ENCODE measurements at places on chromosomes 2 and 18.

DNA sequence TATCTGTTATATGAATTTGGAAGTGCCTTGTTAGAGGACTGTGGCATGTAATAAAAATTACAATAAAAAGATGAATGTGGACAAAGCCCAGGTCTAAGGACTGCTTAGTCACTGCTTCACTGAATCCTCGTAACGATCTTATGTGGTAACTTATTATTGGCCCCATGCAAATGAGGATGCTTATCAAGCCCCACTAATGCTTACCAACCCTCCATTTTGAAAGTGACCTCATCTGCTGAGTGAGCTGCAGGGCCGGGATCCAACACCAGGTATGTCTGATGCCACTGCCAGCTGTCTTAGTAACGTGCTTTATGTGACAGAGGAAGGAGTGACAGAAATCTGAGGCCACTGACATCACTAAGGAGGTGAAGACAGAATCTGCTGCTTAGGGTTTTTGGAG is 65.3 kb upstream of the CCDC85A start:
- DNase-seq = no peak

- no peak for DNase-seq
Measured at GRCh38 chr2:111656894-111657293, 227.1 kb downstream of the ANAPC1 start.

- no peak for DNase-seq
Measured at GRCh38 chr2:38156436-38156835, 80.5 kb upstream of the CYP1B1 start.

DNA sequence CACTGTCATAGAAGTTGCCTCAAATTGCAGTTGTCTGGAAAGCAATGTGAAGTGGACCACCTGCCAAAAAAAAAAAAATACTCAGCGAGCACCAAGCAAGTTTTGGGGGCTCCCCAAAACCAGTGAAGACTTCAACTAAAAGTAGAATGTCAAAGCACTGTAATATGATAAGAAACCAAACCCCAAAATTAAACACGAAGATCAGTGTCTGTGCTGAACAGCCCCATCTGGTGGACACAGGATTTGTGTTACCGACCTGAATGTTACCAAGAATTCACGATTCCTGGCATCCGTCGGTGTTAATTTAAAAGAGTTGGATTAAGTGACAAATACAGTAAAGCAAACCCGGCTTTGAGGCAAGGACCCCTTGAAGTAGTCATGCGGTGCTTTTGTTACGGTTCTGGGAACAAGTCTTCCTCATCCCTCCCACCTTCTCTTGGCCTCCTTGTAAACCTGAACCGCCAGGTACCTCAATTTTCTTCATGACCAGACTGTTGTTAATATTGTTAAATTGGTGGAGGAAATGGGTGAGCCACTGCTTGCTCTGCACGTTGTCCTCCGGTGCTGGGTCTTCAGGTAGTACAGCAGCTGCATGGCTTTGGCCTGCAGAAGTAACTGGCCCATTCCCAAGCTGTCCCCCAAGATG is 31.3 kb upstream of the SSB start:
- DNase-seq = peak; percentile 66

DNA sequence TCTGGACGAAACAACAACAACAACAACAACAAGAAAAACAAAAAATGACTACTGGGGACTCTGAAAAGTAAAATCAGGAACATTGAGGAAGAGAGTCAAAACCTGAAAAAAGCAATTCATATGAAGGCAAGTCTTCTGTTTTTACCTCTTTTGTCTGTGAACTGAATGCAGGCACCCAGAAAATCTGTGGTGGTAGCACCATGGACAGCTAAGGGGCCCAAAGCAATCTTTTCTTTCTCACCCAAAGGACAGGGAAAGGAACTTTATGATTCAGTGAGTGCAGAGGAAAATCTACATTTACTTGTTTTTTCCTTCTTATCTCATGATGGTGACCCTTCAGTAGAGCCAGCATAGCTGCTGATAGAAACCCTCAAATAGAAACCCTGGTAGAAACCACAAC is 10.4 kb downstream of the ALK start:
- no peak for DNase-seq

DNA sequence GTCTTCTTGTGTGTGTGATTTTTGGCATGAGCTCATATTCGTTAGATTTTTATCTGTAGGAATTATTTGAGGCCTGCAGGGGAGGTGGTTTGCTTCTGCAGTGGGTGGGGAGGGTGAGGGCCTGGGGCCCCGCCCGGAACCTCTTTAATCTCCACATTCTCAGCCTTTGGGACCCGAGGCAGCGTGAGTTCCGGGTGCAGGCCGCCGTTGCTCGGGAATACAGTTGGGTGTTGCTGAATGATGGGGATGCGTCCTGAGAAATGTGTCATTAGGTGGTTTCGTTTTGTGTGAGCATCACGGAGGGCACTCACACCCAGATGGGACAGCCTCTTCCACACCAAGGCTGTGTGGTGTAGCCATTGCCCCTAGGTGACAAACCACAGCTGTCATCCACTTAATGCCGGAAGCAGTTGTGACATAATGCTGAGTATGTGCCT is 13.7 kb upstream of the GAL3ST2 start:
- peak; percentile 95 for DNase-seq

DNA sequence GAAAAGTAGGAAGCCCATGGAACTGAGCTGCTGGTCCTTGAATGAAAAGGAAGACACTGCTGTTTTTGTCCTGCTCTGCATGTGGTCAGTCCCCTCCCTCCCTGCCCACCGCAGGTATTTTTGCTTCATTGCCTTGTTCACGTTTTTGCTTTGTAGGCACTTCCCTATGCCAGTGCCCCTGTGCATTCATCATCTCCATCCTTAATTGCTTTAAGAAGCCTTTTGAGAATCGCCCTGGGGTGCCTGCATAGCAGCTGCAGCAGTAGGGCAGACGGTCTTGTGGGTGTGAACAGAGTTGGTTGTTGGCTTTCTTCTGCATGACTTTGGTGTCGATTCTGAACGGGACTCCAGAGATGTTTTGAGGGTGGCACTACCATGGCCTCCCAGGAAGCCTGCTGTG is 97.0 kb downstream of the CABLES1 start:
- DNase-seq = no peak

DNA sequence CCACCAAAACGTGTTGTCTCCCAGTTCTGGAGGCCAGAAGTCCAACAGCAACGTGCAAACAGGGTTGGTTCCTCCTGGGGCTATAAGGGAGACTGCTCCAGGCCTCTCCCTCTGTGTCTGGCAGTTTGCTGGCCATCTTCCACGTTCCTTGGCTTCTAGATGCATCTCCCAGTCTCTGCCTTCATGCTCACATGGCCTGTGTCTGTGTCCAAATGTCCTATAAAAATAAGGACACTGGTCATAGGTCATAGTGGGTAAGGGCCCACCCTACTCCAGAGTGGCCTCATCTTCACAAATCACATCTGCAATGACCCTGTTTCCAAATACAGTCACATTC is 69.4 kb upstream of the TAF1B start:
- DNase-seq = no peak
